Endothelial cell of umbilical vein (primary cell): ENCODE measurements at places on chromosomes 5 and 9. TPM values are rescaled to one million over a fixed set of nuclear protein-coding genes. Genes with fewer than 3 reads are reported as not detected.

DNA sequence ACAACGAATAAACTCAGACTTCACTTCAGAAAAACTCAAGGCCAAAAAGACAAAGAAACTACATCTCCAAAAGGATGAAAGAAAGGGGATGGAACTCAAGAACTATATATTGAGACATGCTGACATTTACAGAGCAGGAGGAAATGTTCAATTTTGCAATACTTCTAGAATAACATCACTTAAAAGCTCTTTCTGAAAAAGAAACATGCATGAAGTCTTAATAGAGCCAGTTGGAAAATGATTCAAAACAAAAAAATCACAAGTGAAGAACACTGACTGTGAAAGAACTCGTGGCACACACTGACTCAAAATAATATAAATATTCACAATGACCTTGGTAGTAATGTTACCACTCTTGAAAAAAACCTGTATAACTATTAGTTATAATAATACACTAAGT is 267.8 kb upstream of the NREP start:
- H3K4me3 ChIP-seq = no peak overlapping the region
- no peaks in the 10 kb centered on the region for H3K36me3 ChIP-seq
- DNase-seq = no peak
- no peaks in the 10 kb centered on the region for H3K4me1 ChIP-seq

DNA sequence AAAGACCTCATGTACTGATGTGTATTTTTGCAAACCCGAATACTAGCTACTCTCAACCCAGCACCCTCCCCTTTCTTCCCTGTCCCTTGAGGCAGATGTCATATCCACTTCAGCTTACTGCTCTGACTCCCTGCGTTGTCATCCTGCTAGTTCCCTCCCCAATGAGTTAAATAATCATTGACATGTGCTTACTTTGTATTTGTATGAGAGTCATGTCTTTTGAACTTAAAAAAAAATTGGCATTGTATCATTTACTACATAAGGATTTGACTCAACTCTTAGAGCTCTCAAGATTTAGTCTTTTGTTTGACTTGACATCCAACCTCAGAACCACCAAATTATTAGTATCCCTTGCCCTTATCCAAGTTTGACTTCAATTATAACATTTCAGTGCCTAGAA is 219.7 kb upstream of the TUT7 start:
- no peaks in the 10 kb centered on the region for H3K4me1 ChIP-seq
- H3K27me3 ChIP-seq = no peaks in the 10 kb centered on the region
- H3K27ac ChIP-seq = no peak overlapping the region
- no peaks in the 10 kb centered on the region for H3K36me3 ChIP-seq
- no peak for DNase-seq

DNA sequence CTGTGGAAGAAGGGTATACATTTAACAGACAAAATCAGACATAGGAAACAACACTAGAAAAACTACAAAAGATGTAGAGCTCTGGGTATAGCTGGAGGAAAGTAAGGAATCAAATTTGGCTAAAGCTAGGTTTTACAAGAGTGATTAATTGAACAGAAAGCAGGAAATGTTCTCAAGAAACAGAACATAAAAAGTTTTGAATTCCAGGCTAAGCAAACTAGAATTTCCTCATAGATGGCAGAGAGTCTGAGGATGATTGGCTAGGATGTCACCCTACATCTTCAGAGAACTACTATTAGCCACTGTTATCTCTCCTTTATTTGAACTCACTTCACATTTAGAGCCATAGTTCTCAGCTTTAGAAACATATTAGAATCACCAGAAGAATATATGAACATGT is 502.1 kb upstream of the PAPPA start:
- no peak overlapping the region for H3K27ac ChIP-seq
- H3K4me1 ChIP-seq = no peaks in the 10 kb centered on the region
- DNase-seq = no peak
- no peak overlapping the region for H3K4me3 ChIP-seq

- peaks cover 59% of the 10 kb centered on the region for H3K4me1 ChIP-seq
- no peak overlapping the region for H3K27ac ChIP-seq
- H3K27me3 ChIP-seq = no peaks in the 10 kb centered on the region
- no peak overlapping the region for H3K4me3 ChIP-seq
- DNase-seq = no peak
Measured at GRCh38 chr9:131405428-131405827, 11.5 kb downstream of the PRRC2B start.

DNA sequence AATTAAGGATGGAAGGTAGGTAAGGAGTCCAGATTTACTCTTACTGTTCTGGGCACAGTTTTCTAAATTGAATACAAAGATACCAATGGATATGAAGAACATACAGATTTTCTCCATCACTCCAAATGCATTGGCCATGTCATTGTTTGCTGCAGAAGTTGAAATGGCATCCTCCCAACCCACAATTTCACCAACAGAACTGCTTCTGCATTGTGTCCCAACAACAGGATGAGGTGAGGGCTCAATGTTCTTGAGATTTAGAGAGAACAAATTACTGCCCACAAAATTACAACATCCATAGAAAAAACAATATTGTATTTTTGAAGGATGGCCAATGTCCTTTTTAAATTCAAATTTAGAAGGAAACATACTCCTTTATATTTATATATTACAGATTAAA is 88.9 kb downstream of the NUDT12 start:
- no peak for DNase-seq
- H3K27me3 ChIP-seq = no peaks in the 10 kb centered on the region
- H3K36me3 ChIP-seq = no peaks in the 10 kb centered on the region
- H3K4me3 ChIP-seq = no peak overlapping the region

DNA sequence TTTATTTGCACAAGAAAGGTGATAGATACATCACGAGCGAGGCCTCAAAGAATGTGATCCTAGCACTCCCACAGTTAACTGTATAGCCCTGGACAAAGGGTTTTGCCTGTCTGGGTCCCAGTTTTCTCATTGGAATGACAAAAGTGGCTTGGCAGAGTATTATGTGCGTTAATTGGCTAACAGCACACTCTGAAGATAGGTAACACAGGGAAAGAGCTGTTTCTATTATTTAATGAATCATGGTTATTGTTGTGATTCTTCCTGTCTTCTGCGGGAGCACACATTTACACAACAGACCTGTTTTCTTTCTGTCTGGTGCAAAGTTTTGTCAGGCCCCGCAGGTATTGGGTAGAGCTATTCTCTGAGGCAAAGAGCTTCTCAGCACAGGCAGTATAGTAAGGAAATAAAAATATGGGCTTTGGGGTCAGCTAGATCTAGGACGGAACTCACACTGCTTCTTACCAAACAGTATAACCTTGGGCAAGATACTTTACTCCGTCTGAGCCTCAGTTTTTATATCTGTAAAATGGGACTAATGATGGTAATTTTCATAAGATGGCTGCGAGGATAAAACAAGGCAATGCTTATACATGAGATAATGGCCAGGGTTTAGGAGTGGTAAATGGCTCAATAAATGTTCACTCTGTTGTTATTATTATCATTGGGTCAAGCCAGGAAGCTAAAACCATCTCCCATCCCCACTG is 78.9 kb downstream of the PLAC8L1 start:
- H3K36me3 ChIP-seq = no peaks in the 10 kb centered on the region
- H3K4me3 ChIP-seq = no peak overlapping the region
- H3K27ac ChIP-seq = no peak overlapping the region
- no peak for DNase-seq
- no peaks in the 10 kb centered on the region for H3K4me1 ChIP-seq

DNA sequence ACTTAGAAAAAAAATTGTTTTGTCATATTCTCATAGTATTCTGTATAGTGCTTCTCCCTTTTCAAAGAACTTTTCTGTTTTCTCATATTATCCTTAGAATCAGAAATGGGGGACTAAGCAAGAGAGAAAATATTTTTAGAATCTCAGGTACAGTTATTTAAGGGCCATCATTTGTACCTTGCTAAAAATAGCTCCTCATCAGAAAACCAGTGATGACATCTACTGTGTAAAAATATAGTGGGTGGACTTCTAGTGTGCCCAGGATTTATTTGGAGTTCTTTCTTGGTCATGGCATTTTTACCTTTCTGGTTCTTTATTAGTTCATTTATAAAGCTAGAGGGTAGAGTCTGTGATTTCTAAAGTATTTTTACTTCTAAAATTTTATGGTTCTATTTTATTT is 82.5 kb downstream of the CSNK1G3 start:
- H3K27ac ChIP-seq = no peak overlapping the region
- no peak for DNase-seq
- H3K4me1 ChIP-seq = no peaks in the 10 kb centered on the region

DNA sequence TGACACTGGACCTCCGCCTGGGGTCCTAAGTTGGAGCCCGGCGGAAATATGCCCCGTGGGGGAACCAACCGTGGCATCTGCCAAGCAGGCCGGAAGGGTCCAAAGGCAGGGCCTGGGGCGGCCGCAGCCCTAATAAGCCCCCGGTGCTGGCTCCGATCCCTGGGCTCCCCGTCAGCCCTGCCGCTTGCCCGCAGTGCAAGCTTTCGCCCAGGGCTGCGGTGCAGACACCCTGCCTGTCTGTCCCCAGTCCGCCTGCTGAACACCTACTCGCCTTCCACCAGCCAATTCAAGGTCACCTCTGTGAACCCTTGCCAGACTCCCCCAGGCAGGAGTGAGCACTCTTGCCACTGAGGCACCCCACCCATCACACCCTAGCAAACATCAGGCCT is 502 bp upstream of the PTGR1 start:
- H3K27me3 ChIP-seq = no peaks in the 10 kb centered on the region
- no peak for DNase-seq
- no peak overlapping the region for H3K4me3 ChIP-seq
- H3K36me3 ChIP-seq = peaks cover 6% of the 10 kb centered on the region

GRCh38 chr9:38031594-38031993 is 37.4 kb downstream of the SHB start:
- no peak overlapping the region for H3K27ac ChIP-seq
- no peak overlapping the region for H3K4me3 ChIP-seq
- no peaks in the 10 kb centered on the region for H3K27me3 ChIP-seq
- no peak for DNase-seq
- no peaks in the 10 kb centered on the region for H3K36me3 ChIP-seq
- H3K4me1 ChIP-seq = peaks cover 38% of the 10 kb centered on the region

DNA sequence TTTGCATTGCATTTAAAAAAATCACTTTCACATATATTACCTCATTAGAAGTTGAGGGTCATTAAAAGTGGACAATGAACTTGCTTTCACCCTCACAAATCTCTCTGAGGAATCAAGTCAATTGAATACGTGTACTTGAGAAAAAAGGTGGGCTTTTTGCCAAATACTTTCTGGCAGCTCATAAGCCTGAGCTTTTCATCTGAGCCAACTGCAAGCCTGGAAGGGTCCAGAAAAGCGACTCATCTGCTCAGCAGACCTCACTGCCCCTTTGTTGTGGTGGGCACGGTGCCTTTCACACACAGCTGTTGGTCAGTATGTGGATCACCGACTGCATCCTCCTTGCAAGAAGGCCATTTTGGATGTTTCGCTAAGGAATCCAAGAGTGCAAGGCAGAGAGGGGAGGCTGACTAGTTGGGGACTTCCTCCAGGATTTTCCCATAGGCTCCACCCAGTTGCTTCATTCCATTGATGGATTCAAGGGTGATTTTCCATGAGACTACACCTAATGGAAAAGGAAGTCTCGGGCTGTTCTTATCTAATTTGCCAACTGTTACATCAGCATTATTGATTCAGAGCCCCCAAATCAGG is 564.7 kb downstream of the PDE4D start:
- peak; percentile 85 for DNase-seq
- peaks cover 3% of the 10 kb centered on the region for H3K27me3 ChIP-seq
- no peak overlapping the region for H3K27ac ChIP-seq
- no peak overlapping the region for H3K4me3 ChIP-seq
- H3K4me1 ChIP-seq = peaks cover 4% of the 10 kb centered on the region

DNA sequence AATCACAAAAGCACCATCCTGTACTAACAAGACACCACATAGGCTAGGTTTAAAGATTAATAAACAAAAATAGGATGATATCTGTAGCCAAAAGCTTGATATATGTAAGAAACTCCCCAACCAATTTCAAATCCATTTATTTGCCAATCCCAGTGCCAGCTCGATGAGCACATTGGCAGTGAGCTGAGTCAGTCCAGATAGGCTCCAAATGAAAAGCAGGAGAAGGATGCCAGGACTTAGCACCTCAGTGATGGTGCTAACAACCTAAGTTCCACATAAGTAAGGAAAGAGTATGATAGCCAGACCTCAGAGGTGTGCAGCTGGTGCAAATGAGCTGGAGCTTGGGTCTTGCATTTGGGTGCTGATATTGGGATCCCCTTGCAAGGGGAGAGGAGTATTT is 158.1 kb downstream of the SIL1 start:
- no peak for DNase-seq
- H3K4me1 ChIP-seq = no peaks in the 10 kb centered on the region
- no peak overlapping the region for H3K4me3 ChIP-seq
- no peaks in the 10 kb centered on the region for H3K27me3 ChIP-seq

DNA sequence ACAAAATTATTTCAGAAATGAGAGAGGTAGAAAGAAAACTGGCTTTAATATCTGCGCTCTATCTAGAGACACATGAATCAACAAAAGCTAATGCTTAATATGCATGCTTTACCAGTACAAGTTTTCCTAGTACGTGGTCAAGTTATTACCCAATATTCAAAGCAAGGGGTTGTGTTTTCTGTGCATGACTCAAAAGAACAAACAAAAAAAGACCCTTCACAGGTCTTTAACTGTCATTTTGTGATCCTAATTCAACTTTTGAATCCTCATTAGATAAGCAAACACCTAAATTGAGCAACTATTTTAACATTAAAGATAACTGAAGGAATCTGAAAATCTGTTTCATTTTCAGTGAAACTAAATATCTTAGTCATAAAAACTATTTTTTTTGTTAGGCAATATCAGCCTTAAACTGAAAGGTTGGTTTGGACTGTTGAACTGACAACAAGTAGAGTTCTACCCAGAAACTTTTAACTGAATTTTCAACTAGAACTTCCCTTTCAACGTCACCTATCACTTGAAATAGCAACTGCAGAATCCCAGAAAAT is 12.5 kb downstream of the ST8SIA4 start:
- no peaks in the 10 kb centered on the region for H3K27me3 ChIP-seq
- no peaks in the 10 kb centered on the region for H3K36me3 ChIP-seq
- no peak overlapping the region for H3K27ac ChIP-seq
- H3K4me1 ChIP-seq = peaks cover 7% of the 10 kb centered on the region
- H3K4me3 ChIP-seq = no peak overlapping the region

Gene RORB
- polyA plus RNA-seq = not detected in 2 replicates

Gene PCDHA1
- polyA plus RNA-seq = 0.03 and 0.04 TPM in 2 replicates

Gene ERBIN
- polyA plus RNA-seq = 6.7 and 8.1 TPM in 2 replicates

Gene ST8SIA4
- 4.1 and 4.5 TPM in 2 replicates for polyA plus RNA-seq

Gene BARHL1
- polyA plus RNA-seq = not detected in 2 replicates
